ENCODE measurements at places on chromosomes 4 and X.

GRCh38 chrX:148504506-148504905 lies 4.1 kb downstream of the AFF2 start:
- DNase-seq = no peak

DNA sequence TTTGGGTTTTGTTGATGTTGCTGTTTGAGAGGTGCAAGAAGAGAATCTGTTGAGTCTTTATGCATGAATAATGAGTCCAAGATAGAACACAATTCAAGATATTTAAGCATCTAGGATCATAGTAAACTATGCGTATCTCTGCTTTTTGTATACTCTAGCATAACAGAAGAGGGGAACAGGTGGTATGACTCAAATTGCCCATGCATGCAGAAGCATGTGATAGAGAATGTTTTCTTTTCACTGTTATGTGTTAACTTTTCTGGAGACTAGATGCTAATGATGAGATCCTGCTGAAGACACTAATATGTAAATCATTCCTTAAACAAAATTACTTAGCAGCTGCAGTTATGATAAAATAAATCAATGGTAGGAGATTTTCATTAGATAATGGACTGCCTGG lies 165.3 kb upstream of the FTHL17 start:
- DNase-seq = no peak

DNA sequence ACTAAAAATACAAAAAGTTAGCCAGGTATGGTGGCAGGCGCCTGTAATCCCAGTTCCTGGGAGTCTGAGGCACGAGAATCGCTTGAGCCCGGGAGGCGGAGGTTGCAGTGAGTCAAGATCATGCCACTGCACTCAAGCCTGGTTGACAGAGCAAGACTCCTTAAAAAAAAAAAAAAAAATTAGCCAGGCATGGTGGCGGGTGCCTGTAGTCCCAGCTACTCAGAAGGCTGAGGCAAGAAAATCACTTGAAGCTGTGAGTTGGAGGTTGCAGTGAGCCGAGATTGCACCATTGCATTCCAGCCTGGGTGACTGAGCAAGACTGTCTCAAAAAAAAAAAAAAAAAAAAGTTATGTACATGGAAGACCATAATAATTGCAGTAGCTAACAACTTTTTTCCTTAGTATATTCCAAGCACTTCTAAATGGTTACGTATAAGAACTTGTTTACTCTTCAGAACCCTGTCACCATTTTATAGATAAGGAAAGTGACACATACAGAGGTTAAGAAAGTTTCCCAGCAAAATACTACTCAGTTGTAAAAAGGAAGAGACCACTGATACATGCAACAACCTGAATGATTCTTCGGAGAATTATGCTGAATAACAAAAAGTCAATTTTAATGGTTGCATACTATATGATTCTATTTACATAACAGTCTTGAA lies 24.5 kb downstream of the RUFY3 start:
- DNase-seq = no peak

DNA sequence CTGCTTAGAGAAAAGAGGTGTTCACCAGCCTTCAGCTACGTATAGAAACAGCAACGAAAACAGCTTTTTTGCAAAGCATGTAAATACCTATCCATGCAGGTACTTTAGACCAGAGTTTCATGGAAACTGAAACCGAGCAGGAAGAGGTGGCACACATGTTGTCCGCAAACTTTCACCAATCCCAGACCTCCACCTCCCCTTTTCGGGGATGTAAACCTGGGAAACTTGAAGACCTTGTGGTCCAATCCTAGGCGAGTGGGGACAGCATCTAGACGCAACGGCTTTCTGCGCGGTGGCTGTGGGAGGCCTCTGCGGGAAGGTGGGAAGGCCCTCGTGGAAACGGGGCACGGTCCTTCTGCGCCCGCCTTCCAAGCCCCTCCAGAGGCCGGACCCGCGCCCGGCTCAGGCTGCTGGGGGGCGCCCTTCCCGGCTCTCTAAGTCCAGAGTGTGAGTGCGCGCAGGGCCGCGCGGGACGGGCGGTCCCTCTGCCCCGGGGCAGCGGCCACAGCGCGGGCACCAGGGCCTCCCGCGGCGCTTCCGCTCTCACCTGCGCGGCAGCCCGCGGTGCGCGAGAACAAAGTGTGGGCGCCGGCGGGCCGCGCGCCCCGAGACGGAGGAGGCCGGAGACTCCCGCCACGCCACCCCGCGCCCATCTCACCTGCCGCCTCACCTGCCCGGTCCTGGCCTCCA lies 830 bp upstream of the SHROOM2 start:
- no peak for DNase-seq

DNA sequence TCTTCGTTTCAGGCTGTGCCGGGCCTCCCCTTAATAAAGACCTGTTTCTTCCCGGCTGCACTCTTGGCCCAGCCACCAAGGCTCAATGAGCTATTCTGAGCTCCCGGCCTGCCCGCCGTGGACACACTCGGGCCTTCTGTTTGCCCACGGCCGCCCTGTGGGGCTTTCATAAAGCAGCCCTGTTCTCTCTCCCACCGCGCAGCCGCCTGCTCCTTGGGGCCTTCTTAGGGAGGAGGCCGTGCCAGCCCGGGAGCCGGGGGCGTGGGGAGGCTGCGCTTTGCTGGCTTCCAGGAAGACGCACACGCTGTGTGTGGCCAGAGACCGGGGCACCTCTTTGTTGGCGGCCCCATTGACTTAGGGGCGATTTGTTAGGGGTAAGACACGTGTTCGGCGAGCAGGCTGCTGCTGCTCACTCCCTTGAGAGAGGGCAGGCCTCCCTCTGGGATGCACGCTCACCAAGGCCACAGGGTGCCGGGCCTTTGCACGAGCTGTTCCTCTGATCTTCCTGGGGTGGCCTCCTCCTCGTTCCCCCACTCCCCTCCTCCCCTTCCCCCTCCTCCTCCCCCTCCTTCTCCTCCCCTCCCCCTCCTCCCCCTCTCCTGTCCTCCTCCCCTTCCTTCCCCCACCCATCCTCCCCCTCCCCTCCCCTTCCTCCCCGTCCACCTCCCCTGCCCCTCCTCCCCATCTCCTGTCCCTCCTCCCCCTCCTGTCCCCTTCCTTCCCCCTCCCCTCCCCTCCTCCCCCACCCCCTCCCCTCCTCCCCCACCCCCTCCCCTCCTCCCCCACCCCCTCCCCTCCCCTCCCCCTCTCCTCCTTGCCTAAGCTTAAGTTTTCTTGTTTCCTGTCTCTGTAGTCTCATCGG lies 11.3 kb downstream of the BLOC1S4 start:
- DNase-seq = no peak

- no peak for DNase-seq
Observed at GRCh38 chrX:50874876-50875275, 35.7 kb upstream of the BMP15 start.

GRCh38 chrX:154541896-154542722 lies 4.5 kb downstream of the G6PD start:
- no peak for DNase-seq

- no peak for DNase-seq
Observed at GRCh38 chrX:134971926-134972325, 18.9 kb upstream of the SMIM10 start.
